Right ventricle myocardium superior (tissue), 1 donor: ENCODE measurements at places on chromosomes 11 and 22.

GRCh38 chr11:5280582-5281102, 10.9 kb upstream of the HBE1 start:
- DNase-seq, result peak; percentile 39

DNA sequence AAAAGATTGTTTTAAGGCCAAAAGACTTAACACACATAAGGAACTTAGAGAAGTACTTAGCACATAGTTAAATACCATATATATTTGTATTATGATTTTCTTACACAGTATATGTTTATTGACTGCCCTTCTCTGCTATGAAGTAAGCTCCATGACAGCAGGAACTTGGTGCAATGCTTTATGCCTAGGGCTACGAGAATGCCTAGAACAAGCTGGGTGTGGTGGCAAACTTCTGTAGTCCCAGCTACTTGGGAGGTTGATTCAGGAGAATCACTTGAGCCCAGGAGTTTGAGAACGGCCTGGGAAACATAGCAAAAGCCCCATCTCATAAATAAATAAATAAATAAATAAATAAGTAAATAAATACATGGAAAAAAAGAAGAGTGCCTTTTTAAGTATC, 1.9 kb downstream of the SLC5A12 start:
- no peak for DNase-seq

- no peak for DNase-seq
These were observed 29.3 kb downstream of the EIF3F start for GRCh38 chr11:8016440-8016839.

- DNase-seq, result no peak
These were observed 34.2 kb downstream of the PICALM start for GRCh38 chr11:86034710-86035109.

DNA sequence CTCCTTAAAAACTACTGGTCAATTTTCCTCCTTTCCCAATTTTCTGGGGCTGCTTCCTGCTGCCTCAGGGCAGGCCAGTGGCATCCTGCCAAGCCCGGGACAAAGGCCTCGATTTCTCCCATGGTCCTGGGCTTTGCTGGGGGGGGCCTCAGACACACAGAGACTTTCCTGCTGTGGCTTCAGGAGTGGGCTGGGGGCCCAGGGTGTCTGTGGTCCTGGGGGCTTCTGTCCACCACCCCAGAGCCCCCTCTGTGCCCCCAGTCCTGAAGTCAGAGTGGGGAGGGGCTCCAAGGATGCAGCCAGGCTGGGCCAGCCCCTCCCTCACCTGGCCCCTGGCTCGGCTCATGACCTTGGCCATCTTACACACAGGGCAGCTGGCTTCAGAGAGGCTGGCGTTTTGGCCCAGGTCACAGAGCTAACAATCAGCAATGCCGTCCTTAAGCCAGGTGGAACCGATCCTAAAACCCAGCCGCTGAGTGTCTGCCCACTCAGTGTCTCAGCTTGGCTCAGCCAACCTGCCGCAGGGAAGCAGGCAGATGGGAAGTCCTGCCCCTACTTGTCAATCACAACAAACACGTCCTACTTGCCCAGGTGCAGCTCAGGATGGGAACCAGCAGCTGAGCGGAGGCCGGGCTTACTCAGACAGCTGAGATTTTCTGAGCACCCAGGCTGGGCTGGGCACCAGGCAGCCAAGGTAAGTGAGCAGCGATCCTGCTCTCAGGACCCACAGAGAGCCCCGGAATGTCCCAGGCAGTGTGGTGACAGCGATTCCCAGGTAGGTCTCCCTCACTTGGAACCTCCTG, 34.6 kb downstream of the OSBPL5 start:
- peak; percentile 46 for DNase-seq

GRCh38 chr11:115060840-115061239, 382.5 kb downstream of the NXPE2 start:
- no peak for DNase-seq

- DNase-seq, result no peak
These were observed 100.7 kb downstream of the CELSR1 start for GRCh38 chr22:46436595-46437175.

DNA sequence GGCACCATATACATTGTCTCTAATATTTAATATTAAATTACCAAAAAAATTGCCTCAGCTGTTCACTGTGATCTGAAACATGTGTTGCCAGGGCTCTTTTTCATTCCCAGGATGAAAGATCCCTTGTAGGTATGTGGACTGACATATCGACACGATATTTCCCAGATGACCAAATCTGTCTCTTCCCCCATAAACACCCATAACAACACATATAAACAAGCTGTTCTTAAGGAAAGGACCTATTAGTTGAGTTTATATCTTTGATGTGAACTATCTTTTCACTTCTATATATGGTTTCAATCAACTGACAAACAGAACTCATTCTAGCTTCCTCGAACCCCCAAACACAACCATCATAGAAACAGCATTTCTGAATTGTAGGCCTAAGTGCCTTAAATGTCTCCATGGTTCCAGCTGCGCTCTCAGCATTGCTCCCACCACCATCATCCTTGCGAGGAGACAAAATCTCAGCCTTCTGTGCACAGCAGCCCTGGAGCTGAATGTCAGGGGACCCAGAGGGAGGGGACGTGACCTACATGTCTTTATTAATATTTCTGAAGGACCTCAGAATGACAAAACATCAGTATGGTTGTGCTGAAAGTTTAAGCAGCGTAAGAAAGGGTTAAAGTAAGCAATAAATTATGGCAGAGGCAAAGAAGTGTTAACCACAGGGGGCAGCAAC, 67.0 kb downstream of the ETS1 start:
- no peak for DNase-seq

DNA sequence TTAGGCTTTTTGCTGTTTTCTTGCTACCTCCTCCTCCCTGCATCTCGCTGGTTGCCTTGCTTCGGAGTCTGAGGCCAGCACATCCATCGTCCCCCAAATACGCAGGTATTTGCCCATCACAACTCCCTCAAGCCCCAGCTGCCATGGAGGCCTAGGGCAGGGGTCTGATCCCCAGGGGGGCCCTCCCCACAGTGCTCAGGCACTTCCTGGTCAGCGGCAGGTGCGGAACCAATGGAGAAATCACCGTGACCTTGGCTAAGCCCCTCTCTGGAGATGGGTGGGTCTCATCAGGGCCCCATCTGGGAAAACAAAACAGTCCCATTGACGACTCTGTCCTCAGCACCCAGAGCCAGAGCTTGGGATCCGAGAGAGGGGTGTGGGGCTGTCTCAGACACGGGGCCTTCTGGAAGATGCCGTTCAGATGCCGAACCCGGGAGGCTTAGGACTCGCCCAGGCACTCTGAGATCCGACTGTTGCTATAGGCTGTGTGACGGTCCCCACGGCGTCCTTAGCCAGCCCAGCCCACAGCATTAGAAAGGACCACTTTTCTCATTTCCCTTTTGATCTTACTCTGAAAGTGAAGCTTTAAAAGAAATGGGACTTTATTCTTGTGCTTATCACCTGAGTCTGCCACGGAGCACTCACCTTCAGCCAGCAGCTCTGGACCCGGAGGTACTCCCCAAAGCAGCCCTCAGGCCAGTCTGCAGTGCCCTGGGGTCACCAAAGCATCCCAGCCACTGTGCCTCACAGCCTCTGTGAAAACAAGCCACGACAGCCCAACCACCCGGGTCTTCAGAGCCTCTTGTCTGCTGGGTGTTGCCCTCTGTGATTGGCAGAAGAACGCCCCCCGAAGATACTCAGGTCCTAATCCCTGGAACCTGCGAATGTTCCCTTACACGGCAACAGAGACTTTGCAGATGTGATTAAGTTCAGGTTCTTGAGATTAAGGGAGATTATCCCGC, 61.2 kb upstream of the SLC22A12 start:
- DNase-seq, result no peak

DNA sequence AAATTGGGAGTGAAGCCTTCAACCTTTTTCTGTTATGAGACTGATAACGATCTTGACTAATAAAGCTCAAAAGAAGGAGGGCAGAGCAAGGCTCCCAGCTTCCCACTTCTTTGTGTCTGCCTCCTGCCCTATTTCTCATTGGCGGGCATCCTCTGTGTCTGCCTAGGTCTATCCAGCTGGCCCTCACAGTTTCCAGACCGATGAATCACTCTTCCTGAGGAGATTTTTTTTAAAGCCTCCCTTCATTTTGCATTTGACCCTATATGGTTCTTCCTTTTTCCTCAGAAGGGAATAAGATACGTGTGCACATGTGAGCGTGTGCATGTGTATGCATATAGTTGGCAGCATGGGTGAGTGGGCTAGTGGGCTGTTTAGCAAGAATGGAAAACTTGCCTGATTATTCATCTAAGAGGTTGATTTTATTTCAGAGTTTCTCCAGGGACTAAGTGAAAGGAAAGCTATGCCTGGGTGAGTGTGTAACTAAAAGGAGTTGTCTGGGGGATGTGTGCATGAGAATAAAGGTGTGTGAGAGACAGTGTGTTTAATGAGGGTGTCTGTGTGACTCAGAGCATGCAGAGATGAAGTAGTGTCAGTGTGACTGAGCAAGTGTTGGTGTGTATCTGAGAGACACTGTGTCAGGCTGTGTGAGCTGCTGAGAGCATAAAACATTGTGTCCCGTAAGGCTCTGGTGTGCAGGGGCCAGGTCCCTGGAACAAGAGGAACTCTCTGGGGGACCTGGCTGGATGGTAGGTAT, 12.2 kb downstream of the PHLDB1 start:
- DNase-seq, result peak; percentile 51

GRCh38 chr22:36828815-36829214, 12.0 kb upstream of the PVALB start:
- no peak for DNase-seq

DNA sequence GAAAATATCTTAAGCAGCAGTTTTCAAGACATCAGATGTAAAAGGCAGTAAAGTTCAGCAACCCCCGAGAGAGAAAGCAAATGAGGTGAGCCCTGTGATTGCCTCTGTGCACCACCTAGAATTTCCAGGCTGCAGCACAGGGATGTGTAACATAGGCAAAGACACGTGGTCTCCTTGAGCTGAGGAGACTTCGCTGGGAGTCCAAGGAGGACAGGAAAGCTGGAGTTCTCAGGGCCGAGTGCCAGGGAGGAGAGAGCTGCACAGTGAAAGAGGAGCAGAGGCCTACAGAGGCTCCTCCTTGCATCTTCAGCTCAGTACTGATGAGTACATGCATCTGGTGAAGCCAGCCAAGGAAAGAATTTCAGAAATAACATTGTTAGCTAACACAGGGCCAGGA, 17.6 kb upstream of the TOLLIP start:
- DNase-seq, result no peak
